ENCODE measurements at places on chromosomes 6 and 20. TPM values are rescaled to one million over a fixed set of nuclear protein-coding genes. Genes with fewer than 3 reads are reported as not detected.

ZNF334 gene
- 0.78 TPM for polyA plus RNA-seq

CCN6 gene
- polyA plus RNA-seq = not detected

SLC35D3 gene
- polyA plus RNA-seq = 0.03 TPM

SYNDIG1 gene
- 8.4 TPM for polyA plus RNA-seq

BHLHE23 gene
- polyA plus RNA-seq = not detected

PAK5 gene
- not detected for polyA plus RNA-seq

CCR6 gene
- polyA plus RNA-seq = not detected

HLA-DOA gene
- 1.2 TPM for polyA plus RNA-seq

ASIP gene
- 0.75 TPM for polyA plus RNA-seq

CDH4 gene
- 0.04 TPM for polyA plus RNA-seq

SYNJ2 gene
- 15.0 TPM for polyA plus RNA-seq

CYP24A1 gene
- polyA plus RNA-seq = not detected

C20orf173 gene
- polyA plus RNA-seq = not detected

DACT2 gene
- 0.30 TPM for polyA plus RNA-seq

DNA sequence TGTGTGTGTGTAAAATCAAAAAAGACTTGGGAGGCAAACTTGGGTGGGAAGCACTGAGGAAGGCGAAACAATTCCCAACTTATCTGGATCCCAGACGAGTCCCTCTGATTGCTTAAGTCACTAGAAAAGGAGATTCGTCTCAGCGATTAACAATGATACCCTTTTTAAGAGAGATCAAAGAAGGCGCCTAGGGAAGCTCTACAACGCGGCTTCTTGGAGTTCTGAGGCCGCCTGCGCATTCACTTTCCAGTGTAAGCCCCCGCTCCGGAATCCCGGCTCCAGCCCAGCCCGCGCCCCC is 8.7 kb upstream of the TBX18 start:
- no peak for DNase-seq

- DNase-seq = peak; percentile 52
Measured at GRCh38 chr20:50272030-50272723, 81.5 kb downstream of the CEBPB start.

GRCh38 chr20:50196248-50196647 is 5.6 kb downstream of the CEBPB start:
- DNase-seq = peak; percentile 28

GRCh38 chr6:168834042-168834587 is 393.1 kb downstream of the SMOC2 start:
- no peak for DNase-seq

DNA sequence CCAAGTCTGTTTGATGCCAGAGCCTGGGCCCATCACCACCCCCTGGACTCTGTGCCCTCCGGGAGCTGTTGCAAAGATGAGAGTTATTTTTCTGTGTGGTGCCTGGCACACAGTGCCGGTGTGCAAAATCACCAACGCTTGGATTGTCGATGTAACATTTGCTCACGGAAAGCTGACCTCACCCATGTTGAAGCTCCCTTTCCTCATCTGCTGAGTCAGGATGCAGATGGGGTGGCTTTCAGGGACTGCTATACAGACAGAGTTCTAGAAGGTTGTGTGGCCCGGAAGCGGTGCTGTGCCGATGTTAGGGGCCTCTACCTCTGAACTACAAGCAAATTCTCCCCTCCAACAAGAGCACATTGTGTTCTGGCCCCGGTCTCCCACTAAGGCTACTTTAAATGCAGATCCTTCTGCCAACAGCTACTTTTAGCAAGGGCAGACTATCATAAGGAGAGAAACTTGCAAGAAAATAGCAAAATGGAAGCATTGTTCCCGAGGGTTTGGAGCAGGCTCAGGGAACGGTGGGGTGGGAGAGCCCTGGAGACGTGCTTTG is 34.0 kb downstream of the EYA2 start:
- no peak for DNase-seq

GRCh38 chr20:14336686-14337085 is 726 bp downstream of the FLRT3 start:
- DNase-seq = no peak

DNA sequence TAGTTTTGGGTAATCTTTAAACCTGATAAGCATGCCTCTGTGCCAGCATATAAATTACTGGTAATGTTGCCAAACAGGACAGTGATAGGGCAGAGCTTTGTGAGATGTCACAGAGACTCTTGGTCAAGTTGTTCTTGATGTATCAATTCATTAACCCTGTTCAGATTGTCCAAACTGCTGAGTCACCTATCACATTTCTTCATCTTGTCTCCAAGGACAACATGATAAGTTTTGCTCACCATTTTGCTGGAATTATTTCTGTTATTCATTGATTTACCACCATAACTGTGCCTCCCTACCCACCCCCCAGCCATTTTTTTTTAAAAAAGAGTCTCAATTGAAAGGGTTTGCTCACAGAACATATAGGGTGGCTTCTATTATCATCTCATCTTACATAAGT is 19.5 kb upstream of the GMNN start:
- no peak for DNase-seq

DNA sequence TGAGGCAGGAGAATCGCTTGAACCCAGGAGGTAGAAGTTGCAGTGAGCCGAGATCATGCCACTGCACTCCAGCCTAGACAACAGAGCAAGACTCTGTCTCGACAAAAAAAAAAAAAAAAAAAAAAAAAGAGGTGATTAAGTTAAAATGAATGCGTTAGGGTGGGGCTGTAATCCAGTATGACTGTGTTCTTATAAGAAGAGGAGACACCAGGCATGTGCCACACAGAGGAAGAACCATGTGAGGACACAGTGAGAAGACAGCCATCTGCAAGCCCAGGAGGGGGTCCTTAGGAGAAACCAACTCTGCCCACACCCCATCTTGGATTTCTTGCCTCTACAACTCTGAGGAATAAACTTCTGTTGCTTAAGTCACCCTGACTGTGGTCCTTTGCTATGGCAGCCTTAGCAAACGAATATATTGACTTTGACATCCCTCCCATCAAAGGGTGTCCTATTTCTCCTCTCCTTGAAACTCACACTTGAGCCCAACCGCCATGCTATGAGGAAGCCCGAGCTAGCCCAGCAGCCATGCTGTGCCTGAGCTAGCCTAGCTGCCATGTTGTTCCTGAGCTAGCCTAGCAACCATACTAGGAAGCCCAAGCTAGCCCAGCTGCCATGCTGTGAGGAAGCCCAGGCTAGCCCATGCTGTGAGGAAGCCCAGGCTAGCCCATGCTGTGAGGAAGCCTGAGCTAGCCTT is 15.8 kb upstream of the PPP1R16B start:
- no peak for DNase-seq

- DNase-seq = no peak
Measured at GRCh38 chr6:90660931-90661330, 74.1 kb upstream of the MAP3K7 start.

DNA sequence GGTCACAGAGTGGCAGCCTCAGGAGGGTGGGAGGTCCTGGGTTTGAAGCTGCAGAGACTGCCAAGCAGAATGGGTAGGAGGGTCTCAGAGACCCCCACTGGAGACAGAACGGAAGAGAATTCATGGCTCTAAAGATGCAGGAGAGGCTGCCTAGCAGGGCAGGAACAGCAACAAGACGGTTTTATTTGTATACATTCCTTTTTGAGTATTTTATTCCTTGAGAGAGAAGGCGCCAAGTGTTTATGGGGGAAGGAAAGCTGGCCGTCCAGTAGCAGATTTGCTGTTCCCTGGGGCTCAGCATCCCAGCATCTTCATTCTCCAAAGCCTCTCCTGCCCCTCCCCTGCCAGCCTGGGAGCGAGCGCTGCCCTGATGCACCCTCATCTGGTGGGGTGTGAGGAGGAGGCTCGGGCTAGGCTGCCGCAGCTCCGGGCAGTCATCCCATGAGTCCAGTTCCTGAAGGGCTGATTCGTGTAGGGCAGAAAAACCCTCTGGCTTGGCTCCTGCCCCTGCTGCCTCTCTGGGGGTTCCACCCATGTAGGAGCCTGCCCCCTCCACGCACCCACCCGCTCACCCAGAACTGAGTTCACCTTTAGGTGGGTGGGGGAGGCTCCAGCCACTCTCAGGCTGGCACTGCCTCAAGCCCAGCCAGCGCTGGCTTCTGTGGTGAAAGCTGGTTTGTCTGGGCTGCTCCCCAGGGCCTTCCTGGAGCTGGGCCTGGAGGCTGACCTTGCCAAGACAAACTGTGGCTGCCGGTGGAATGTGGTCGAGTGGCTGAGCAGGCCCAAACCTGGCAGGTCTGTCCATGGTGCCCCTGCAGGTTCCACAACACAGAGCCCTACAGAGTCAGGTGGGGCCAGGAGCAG is 32.4 kb downstream of the CPXM1 start:
- peak; percentile 54 for DNase-seq

DNA sequence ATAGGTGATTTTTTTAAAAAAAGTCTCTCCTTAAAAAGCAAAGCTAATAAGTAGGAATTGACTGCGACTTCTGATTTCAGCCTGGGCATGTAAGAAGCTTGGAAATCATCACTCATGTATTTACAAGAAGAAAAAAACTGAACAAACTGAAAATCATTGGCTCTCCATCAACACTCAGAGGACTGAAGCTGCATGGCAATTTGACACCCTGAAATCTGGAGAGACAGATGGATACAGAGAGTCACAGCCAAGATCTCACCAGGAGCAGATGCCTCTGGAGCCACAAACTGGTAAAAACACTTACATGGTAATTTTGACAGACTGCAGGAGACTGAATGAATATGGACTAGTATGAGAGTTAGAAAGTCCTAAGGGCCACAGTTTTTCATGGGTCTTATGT is 191.2 kb upstream of the TCF21 start:
- no peak for DNase-seq

DNA sequence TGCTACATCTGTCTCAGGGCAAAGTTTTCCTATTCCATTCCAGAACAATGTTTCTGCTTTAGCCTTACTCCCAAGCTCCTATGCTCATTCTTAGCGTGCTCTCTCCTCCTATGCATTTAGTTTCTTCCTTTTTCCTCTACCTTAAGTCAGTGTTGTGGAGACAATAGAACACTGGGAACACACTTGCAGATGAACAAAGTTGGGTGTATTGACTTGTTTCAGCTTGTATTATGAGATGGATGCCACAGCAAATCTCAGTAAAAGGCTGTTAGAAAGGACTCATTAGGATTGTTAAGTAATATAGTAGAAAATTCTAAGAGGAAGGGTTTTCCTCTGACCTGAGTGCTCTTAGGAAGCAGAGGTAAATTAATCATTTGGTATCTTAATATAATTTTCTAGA is 48.4 kb downstream of the BMP5 start:
- DNase-seq = no peak

GRCh38 chr6:148324297-148324985 is 18.2 kb upstream of the SASH1 start:
- no peak for DNase-seq

GRCh38 chr6:96157018-96157565 is 141.3 kb downstream of the FUT9 start:
- DNase-seq = no peak

- DNase-seq = peak; percentile 99
Measured at GRCh38 chr6:33248932-33249731, 22.5 kb downstream of the VPS52 start.

DNA sequence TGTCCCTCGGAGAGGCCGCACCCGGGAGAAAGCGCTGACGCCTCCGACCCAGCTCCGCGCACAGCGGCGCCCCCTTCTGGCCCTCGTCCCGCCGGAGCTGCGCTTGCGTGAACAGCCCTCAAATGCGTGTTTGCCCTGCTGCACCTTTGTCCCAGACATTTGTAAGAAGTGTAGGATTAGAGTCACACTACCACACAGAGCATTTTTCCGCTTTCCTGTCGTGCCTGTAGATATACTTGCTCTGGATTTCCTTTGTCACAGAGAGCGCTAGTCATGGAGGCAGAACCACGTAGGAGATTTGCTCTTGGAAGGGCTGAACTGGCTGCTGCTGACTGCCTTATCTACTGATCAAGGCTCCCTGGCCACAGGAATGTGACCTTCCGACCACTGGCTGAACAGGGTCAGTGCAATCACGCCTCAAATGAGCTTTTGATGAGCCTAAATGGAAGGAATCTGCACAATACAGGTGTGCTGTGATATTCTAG is 62.3 kb downstream of the PAX1 start:
- no peak for DNase-seq

- DNase-seq = no peak
Measured at GRCh38 chr6:315921-316752, 23.9 kb downstream of the DUSP22 start.

DNA sequence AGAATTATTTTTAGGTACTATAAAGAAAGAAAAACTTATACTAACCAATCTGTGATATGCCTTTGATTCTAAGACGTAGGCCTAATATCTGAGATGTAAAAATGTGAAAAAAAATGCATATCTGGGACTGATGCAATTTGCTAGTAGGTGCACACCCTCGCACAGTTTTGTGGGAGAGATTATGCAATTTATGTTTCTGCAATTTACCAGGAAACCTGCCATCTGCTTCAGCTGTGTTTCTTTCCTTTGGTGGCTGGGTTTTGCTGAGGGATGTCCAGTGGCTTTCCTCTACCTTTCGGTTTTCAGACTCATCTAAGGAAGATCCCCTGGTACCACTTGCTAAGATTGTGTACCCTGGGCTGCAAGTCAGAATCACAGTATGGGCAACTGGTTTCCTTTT is 186.9 kb downstream of the ZFP64 start:
- DNase-seq = no peak

GRCh38 chr6:143117108-143117507 is 56.4 kb downstream of the AIG1 start:
- no peak for DNase-seq

DNA sequence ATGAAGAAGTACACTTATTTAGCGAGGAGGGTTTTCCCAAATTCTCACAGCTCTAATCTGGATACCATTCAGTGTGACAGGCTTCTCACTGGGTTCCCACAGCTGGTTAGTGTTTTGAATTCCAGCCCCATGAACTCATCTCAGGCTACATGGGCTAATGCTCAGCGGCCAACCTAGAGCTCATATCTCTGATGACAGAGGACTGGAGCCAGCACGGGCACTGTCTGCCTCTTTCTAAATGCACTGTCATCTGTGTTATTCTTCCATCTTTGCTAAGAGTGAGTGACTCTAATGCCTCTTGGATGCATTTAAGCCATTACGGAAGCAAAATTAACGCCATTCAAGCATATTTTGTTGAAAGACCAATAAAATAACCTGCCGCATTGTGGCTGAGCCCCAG is 308.9 kb upstream of the JAG1 start:
- peak; percentile 69 for DNase-seq

GRCh38 chr6:27026361-27026760 is 221.1 kb upstream of the PRSS16 start:
- no peak for DNase-seq

GRCh38 chr6:44172731-44173500 is 14.3 kb downstream of the CAPN11 start:
- peak; percentile 90 for DNase-seq

- no peak for DNase-seq
Measured at GRCh38 chr6:149169761-149170511, 147.6 kb upstream of the TAB2 start.

DNA sequence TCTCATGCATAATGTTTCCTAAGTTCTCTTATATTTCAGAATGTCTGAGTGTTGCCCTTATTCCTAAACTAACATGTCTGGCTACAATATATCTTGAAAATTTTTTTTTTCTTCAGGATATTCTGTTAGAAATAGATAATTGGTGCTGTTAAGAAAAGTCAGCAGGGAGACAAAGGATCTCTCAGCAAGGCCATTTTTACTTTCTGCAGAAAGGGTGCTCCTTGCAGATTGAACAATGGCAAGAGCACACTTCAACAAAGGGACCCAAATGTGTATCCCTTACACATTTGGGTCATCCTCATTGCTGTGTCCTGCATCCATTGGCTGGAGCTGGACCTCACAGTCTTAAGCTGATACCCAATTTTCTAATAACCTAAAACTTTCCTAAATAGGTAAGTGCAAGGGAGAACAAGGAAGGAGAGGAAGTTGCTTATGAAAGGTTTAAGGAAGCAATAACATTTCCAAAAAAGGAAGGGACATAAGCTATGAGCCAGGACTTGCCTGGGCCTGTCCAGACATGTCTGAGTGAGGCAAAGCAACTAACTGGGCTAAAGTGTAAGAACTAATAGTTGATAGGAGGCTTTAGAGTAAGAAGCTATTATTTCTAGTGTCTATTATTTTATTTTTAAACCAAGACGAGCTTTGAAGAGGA is 429.6 kb downstream of the BCKDHB start:
- DNase-seq = no peak
